Hematopoietic multipotent progenitor cell treated with erythropoietin and hydrocortisone succinate and interleukin-3 and kit ligand, for 17 days (in vitro differentiated cells): ENCODE measurements at places on chromosomes 11 and 22.
A peak's percentile ranks its signal among the peaks of the same experiment; 100 is the strongest.

DNA sequence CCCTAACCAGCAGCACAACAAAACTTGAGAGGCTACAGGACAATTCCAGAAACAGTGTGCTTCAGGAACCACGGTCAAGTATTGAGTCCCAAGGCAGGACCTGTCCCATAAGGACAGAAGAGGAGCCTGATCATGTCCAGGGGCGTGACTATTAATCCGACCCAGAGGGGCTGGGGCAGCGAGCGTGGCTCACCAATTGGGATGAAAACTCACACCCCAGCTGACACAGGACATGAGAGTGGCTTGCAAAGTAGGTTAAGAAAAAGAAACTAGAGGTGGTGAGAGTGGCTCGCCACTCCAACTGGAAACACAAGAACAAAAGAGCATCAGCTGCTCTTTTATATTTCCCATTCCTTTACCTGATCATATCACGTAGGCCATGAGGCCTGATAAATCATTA lies 16.0 kb upstream of the FEZ1 start:
- no peak for DNase-seq

- DNase-seq: no peak
Measured at GRCh38 chr22:20618488-20618887, 111.1 kb downstream of the MED15 start.

DNA sequence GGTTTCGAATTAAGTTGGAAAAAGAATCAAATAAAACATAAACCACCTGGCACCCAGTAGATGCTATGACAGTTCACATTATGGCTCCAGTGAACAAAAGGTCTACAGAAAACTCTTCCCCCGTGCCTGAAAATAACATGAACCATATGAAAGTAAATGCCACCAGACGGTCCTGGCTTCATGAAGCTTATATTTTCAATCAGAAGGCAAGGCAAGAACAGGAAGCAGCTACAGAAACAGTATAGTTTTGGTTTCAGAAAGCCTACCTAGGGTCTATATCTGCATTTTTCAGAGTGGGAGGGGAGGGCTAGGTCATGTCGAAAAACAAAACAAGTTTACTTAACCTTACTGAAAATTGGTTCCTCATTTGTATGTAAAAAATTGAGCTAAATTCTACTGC lies 9.8 kb downstream of the RAB30 start:
- DNase-seq: no peak

DNA sequence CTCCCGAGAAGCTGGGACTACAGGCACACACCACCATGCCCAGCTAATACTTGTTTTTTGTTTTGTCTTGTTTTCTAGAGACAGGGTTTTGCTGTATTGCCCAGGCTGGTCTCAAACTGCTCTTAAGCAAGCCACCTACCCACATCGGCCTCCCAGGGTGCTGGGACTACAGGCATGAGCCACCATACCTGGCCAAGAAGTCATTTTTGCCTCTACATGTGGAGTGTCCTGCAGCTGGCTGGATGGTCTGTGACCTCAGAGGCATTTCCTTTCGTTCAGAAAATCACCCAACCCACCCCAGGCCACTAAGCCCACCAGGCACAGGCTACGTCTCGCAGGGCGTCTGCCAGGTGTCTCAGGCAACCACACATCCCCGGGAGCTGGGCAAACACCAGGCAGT lies 12.8 kb downstream of the SHANK2 start:
- DNase-seq: no peak

- no peak for DNase-seq
Measured at GRCh38 chr11:28961726-28962125, 853.5 kb downstream of the METTL15 start.

- DNase-seq: no peak
Measured at GRCh38 chr11:91178366-91178765, 955.5 kb upstream of the CHORDC1 start.

DNA sequence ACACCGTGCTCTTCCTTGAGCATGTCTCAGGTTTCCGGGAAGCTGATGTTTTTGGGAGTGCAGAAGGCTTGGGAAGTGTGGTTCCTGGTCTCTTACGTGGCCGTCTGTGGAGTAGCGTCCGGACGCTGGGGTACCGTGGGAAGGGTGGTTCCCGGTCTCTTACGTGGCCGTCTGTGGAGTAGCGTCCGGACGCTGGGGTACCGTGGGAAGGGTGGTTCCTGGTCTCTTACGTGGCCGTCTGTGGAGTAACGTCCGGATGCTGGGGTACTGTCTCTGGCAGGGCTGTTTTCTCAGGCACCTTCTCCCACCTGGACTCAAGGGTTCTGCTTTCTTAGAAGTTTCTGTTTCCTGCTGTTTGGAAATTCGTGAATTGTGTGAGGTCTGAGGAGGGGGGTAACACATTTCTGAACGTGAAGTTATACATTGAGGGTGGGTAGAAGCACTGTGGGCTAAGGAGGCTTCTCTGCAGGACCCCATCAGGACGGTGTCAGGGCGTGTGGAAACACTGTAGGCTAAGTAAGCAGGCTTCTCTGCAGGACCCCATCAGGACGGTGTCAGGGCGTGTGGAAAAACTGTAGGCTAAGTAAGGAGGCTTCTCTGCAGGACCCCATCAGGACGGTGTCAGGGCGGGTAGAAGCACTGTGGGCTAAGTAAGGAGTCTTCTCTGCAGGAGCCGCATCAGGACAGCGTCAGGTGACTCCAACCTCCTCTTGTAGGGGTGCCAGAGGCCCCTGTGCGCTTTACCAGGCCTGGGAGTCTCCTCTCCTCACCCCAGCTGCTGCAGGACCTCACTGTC lies 5.3 kb upstream of the IFITM3 start:
- DNase-seq: no peak

DNA sequence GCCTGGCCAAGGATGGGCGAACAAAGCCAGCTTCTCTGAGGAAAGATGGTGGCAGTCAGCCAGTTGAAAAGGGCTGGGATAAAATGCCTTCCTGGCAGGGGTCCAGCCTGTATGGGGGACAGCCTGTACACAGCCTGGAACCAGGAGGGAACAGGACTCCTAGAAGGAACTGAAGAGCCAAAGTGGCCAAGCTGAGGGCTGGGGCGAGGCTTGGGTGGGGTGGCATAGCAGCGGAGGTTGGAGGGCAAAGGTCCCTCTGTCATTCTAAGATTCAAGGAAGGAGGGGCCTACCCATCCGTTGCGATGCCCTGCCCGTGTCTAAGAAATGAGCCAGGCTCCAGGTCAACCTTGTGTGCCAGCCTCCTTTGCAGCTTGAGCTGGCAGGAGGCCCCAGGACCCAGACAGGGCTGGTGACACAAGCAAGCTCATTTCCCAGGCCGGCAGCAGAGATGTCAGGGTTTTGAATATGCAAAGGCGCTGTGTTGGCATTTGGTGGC lies 22.6 kb downstream of the FADD start:
- no peak for DNase-seq

DNA sequence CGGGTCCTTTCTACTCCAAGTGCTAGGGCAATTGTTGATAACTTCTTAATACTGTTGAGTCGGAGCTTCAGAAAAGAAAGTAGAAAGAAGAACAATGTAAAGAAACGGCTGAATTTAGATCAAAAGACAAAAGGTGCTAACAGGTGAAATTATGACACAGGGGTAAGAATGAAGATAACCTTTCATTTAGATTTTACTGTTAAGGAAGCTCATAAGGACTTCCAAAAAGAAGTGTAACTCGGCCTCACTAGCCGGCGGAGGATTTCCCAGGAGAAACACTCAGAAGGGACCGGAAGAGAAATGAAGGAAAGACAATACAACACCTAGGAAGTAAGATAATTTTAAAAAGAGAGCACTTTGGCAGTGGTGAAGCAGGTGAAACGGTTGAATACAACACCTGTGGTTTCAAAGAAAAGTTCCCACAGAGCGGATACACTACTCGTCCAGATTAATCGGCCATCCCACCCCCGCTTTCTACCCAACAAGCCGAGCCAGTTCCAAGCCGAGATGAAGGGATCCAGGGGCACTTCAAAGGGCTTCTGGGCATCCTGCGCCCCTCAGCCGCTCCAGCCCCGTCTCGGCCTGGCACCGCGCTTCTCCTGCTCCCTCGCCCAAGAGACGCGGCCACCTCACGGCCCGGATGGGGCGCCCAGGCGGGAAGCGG lies 737 bp downstream of the PPP2R1B start:
- DNase-seq: peak; percentile 33

GRCh38 chr11:41382927-41383326 lies 76.5 kb downstream of the LRRC4C start:
- DNase-seq: no peak

- DNase-seq: no peak
Measured at GRCh38 chr22:19579115-19579811, 55.1 kb upstream of the CLDN5 start.

GRCh38 chr11:133955081-133955891 lies 1.5 kb downstream of the IGSF9B start:
- no peak for DNase-seq

GRCh38 chr11:100581318-100581717 lies 105.8 kb upstream of the ARHGAP42 start:
- DNase-seq: no peak

DNA sequence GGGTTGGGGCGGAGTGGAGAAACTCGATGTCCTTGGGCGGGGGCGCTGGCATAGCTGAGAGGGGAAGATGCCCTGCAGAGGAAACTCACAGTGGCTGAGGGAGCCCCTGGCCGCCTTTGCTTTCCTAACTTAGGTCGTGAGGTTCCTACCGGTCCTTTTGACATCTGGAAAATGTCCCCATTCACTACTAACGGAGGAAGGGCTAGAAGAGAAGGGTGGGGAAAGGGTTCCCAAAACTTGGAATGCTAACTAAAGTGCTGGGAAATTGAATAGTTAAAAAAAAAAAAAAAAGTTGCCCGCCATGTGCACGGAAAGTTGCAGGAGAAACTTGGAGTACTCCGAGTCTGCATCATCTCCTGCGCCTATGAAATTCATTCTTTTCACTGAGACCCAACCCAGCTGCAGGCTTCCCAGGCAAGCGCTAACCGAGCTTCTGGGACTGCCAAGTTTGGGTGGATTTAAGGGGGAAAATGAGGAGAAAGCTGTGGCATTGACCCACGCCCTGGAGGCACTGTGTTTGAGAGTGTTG lies 796 bp downstream of the TIMP3 start:
- no peak for DNase-seq

GRCh38 chr22:42673898-42674401 lies 24.8 kb upstream of the CYB5R3 start:
- DNase-seq: no peak

GRCh38 chr22:33274214-33275072 lies 216.3 kb upstream of the SYN3 start:
- peak; percentile 11 for DNase-seq

DNA sequence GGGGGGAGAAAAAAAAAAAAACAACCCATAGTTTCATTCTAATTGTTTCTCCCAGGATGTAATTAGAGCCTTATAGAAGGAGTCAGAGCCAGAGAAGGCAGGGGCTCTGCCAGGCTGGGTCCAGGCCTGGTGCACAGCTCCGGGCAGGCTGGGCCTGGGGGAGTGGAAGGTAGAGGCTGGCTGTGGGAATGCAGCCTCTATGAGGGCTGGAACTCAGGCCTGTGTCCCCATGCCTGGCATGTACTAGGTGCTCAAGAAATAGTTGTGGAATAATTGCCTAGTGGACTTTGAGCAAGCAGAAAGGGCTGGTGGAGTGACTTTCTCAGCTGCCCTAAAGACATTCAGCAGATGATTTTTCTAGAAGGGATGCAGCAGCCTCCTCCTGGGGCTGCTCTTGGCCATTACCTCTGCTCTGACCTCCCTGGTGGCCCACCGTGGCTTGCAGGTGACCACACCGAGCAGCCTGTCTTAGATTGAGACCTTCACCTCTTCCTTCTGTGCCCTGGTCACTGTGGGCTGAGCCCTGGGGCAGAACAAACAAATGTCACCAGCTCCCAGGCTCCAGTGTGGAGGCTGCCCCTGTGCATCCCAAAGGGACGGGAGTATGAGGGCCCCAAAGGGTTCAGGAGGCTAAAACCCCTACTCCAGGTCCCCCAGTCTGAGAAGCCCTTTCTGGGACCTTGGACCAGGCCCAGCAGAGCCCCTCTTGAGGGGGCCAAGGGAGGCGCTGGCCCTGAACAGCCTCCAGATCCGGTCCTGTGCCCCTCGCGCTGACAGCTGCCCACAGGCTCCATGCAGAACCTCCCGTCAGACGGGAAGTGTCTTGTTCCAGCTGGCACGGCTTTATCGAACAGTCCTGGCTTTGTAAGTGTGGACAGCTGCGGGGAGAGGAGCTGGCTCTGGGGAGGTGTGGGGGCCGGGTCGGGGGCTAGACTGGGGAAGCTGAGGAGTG lies 18.8 kb downstream of the MYEOV start:
- DNase-seq: no peak

DNA sequence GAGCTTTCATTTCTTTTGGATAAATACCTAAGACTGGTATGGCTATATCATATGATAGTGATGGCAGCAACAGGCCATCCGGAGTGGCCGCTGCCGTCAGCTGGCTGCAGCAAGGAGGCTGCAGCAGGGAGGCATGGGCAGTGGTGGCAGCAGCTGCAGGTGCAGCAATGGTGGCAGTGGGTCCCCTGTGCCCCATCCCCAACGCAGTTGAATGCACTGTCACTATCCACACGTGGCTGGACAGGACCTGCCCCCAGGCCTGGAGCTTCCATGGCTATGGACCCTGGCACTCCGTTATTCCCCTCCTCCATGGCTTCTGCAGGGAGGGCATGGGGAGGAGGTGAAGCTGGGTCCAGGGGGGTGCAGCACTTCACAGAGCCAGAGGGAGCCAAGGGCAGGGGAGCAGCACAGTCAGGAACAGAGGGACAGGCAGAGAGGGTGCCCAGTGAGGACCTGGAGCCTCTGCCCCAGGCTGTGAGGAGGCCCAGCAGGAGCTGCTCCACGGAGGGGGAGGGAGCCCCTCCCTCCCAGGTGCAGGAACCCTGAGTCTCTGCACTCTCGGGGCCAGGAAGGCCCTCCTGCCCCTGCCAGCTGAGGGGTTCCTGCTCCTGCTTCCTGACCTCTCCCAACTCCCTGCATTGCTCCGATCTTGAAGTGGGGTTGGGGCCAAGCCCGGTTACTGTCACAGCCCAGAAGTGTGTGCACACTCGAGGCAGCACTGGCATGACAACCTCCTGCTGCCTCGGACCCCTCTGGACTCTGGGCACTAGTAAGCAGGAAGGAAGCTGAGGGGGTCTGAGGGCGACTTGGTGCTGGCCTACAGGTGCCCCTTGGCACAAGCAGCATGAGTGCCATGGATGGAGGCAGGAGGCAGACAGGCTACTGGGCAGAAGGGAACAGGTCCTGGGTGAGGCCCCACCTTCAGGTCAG lies 466.3 kb downstream of the GUCY1A2 start:
- no peak for DNase-seq

DNA sequence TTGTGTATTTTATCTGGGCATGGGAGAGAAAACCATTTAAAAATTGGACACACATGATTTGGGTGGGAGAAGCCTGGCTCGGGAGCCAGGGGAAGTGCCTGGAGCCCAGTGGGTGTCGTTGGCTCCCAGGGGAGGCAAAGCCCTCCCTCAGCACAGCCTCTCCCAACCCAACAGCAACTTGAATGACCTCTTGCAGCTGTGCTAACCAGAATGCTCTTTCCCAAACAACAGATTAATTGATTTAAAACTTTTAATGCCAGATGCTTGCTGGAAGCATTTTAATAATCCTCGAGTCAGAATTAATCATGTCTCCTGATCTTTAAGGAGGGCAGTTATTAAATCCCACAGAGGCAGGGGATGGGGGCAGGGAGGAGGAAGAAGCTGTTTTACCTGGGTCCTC lies 401.6 kb downstream of the BUD13 start:
- DNase-seq: no peak

DNA sequence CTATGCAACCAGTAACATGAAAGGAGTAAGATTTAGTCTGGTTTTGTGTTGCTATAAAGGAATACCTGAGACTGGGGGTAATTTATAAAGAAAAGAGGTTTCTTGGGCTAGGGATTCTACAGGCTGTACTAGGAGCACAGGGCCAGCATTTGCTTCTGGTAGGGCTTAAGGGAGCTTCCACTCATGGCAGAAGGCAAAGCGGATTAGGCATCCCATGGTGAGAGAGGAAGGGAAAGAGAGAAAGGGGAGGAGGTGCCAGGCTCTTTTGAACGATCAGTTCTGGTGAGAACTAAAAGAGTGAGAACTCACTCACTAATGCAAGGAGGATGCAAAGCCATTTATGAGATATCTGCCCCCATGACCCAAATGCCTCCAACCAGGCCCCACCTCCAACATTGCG lies 283.2 kb downstream of the OPCML start:
- no peak for DNase-seq
